ENCODE measurements at places on chromosomes 5 and 9.

- no peak for DNase-seq
Observed at GRCh38 chr5:128035689-128036088, 47.9 kb upstream of the SLC12A2 start.

GRCh38 chr5:147547730-147548129 is 37.9 kb upstream of the DPYSL3 start:
- no peak for DNase-seq

DNA sequence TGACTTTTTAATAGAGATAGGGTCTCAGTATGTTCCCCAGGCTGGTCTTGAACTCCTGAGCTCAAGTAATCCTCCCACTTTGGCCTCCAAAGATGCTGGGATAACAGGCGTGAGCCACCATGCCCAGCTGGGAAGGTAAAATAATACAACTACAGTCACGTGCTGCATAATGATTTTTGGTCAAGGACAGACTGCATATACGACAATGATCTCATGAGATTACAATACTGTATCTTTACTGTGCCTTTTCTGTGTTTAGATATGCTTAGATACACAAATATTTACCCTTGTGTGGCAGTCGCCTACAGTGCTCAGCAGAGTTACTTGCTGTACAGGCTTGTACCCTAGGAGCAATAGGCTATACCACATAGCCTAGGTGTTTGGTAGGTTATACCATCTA is 14.2 kb upstream of the IRF1 start:
- DNase-seq = no peak

- no peak for DNase-seq
Observed at GRCh38 chr9:91898451-91899218, 51.4 kb downstream of the ROR2 start.

GRCh38 chr9:15264918-15265317 is 42.1 kb downstream of the TTC39B start:
- DNase-seq = no peak

GRCh38 chr5:161547738-161548486 is 1.4 kb upstream of the GABRB2 start:
- no peak for DNase-seq

DNA sequence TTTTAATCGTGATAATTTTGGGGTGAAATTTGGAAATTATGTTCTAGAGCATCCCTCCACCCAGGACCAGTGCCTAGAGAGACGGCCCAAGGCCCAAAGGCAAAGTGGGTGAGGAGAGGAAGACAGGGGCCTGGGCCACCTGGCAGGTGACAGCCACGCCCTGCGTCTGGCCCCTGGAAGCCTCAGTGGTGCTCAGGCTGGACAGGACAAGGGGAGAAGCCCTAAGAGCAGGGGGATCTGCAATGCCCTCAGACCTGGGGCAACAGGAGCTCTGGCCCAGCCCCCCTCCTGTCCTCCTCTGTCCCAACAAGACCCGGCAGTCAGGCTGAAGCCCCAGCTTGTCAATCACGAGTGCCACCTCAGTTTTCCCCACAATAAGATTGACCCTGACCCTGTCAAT is 134.8 kb downstream of the ADAMTS2 start:
- no peak for DNase-seq

DNA sequence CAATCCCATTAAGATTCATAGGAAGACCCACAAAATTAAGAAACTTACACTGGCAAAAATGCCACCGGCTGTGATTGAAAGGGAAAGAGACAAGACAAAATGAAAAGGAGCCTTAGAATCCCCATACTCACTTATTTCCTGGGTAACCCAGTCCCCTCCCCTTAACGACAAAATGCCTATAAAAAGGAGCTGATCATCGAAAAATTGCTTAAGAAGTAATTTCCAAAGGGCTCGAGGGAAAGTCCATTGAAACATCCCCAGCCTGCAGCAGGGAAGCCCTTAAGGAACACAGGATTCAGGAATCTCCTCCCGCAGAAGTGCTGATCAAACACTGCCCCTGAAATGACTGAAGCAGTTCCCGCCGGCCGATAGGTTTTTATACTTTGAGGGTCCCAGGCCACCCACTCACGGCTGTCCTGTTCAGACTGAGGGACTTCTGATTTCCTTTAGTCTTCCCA is 677 bp upstream of the ZNF79 start:
- no peak for DNase-seq

GRCh38 chr5:168850683-168851082 is 271.5 kb upstream of the PANK3 start:
- no peak for DNase-seq

DNA sequence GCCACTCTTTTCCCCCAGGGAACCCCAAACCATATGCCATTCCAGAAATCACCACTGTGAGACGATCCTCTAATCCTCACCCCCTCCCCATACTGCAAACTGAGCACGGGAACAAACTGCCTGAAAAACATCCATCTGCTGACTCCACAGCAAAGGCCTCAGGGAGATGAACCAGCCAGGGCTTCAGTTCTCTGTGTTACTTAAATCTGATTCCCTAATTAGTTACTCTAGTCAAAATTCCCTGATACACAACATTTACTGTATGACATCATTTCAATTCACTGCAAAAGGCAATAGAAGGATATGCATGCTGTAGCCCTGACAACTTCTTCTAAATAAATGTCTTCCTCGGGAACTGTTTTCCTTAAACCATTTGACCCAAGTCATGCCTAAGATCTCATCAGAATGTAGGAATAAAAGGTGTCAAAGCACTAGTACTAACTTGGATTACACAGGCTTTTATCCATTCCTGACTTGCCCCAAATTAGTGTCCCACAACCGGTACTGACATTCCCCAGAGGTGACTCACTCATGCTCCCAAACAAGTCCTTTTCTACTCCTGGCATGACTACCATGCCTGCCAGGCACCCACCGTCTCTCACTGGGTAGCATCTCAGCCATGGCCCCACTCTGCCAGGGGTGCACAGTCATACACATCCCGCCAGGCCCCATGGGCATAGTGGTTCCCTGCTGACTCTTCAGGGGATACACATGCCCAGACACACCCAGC is 35.0 kb downstream of the MTX3 start:
- DNase-seq = no peak

GRCh38 chr9:108801949-108802348 is 53.8 kb downstream of the ACTL7B start:
- DNase-seq = no peak

DNA sequence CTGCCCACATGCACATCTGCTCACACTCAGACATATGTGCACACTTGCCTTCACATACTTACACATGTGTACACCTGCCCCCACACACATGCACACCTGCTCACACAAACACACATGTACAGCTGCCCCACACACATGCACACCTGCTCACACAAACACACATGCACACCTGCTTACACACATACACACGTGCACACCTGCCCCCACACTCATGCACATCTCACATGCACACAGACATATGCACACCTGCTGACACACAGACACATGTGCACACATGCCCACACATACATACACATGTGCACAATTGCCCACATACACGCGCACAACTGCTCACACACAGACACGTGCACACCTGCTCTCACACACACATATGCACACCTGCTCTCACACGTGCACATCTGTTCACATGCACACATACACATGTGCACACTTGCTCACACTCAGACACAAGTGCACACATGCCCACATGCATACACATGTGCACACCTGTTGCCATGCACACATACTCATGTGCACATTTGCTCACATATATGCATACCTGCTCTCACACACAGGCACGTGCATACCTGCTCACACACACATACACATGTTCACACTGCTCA is 147.8 kb upstream of the FOXD4L5 start:
- no peak for DNase-seq

DNA sequence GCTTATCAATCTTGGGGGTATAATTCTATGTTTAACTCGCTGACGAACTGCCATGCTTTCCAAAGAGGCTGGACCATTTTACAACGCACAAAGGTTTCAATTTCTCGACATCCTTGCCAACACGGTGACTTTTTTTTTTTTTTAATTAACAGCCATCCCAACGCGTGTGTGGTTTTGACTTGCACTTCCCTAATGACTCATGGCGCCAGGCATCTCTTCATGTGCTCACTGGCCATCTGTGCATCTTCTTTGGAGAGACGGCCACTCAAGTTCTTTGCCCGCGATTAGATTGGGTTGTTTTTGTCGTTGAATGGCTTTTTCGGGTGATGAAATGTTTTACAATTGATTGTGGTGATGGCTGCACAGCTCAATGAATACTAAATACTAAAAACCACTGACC is 12.5 kb upstream of the CARD9 start:
- DNase-seq = no peak

DNA sequence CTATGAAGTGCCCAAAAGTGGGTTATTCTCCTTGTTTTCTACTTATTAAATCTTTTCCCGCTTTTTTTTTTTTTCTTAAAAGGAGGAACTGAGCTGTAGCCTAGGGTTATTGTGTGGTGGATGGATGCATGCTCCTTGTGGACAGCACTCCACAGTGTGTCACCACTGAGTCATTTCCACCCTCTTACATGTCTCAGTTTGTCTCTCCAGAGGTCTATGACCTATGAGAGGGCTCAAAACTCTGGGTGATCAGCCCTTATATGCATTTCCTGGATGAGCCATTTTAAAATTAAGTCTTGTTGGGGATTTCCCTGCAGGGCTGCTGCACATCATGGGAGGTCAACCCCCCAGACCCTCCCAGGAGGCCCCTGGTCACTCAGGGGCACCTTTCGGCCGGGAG is 102.2 kb upstream of the MOCS2 start:
- DNase-seq = no peak

GRCh38 chr9:68709291-68710110 is 4.5 kb downstream of the PIP5K1B start:
- DNase-seq = no peak

DNA sequence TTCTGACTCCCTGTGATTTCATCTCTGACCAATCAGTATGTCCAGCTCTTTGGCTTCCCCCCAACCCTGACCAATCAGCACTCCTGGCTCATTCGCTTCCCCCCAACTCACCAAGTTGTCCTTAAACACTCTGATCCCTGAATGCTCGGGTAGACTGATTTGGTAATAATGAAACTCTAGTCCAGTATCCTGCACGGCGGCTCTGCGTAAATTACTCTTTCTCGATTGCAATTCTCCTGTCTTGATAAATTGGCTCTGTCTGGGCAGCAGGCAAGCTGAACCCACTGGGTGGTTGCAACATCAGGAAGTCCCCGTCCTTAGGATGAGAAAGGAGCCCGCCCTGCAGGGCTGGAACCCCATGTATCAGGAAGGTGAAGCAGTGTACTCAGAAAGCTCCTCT is 10.4 kb downstream of the FCN2 start:
- no peak for DNase-seq

GRCh38 chr9:92611621-92612285 is 58.2 kb downstream of the IPPK start:
- no peak for DNase-seq

GRCh38 chr5:142866563-142867275 is 96.5 kb downstream of the ARHGAP26 start:
- peak; percentile 28 for DNase-seq

GRCh38 chr5:169933127-169933526 is 47.2 kb downstream of the INSYN2B start:
- DNase-seq = no peak

DNA sequence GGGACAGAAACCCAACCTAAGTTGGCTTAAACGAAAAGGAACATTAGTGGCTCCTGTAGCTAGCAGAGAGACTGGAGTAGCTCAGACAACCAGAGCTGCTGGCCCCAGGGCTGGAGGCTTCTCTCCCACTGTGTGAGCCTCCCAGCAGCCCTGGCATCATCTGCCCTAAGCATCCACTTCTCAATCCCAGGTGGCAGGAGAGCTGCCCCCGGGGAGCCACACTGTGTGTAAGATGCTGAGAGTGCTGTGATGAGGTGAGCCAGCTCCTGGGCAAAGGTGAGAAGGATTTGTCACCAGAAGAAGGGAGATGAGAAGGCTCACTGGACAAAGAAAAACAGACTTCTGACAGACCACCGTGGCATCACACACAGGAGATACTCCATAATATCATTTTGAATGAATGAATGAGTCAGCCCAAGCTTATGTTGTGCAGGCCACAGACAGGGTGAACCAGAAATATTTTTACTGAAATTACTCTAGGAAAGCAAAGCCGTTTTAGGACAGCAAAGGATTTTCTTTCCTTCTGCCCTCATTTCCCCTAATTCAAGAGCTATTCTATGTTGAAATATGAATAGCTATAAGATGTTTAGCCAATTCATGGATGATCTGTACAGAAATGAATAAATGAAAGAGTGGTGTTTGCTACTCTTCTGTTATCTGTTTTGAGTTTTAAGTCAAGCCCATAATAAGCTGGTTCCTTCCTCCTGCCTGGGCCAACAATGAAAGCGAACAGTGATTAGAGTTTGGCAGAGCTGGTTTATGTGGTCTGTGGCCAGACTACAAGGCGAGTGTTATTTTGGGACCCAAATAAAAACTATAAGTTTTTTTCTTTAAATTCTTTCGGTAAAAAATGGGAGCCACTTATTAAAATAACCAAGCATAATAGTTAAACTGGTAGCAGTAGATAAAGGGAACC is 57.4 kb upstream of the ECM2 start:
- no peak for DNase-seq

DNA sequence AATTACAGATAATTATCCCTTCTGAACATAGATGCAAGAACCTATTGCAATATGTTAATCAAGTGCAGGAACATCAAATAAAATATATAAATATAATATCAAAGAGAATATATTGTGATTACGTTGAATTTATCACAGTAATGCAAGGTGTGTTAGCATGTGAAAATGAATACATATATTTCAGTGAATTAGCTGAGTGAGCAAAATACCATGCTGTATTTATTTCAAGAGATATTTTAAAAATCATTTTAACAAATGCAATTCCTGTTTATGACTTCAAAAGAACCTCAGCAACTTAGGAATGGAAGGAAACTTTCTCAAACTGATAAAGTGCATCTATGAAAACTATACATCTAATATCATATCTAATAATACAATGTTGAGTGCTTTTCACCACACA is 856.9 kb upstream of the PTPRD start:
- DNase-seq = no peak

DNA sequence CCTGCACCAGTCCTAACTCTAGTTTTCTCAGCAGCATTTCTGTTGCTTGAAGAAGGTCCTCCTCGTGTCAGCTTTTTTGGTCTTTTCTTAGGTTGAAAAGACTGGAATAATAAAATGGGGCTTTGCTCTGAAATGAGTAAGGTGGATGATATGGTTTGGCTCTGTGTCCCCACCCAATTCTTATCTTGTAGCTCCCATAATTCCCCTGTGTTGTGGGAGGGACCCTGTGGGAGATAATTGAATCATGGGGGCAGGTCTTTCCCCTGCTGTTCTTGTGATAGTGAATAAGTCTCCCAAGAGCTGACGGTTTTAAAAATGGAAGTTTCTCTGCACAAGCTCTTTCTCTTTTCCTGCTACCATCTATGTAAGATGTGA is 53.6 kb downstream of the LIX1 start:
- DNase-seq = no peak

DNA sequence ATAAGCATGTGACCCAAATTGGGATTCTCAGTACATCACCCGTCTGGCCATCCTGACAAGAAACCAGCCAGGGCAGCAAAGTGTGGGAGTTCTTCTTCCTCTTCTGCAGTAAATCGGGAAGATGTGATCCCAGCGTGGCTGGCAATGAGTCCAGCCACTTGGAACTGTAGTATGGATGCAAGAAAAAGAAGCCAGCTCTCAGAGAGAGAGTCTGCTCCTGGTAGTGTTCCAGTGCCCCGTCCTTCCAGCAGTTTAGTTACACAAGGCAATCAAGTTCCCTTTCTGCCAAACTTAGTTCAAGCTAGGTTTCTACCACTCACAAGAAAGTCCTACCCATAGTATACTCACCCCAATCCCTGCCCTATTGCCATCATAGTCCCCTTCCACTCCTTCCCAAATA is 65.6 kb downstream of the CDK5RAP2 start:
- no peak for DNase-seq

- no peak for DNase-seq
Observed at GRCh38 chr9:14373706-14374105, 59.8 kb upstream of the NFIB start.

- DNase-seq = no peak
Observed at GRCh38 chr5:103098993-103099392, 20.9 kb downstream of the GIN1 start.

Data from fibroblast of skin of left biceps (primary cell).